ENCODE measurements at places on chromosomes 11 and 22.

GRCh38 chr22:48431536-48432315 lies 1395.9 kb downstream of the BRD1 start:
- no peak for DNase-seq

- no peak for DNase-seq
These were observed 66.5 kb upstream of the AMPD3 start for GRCh38 chr11:10388574-10388973.

DNA sequence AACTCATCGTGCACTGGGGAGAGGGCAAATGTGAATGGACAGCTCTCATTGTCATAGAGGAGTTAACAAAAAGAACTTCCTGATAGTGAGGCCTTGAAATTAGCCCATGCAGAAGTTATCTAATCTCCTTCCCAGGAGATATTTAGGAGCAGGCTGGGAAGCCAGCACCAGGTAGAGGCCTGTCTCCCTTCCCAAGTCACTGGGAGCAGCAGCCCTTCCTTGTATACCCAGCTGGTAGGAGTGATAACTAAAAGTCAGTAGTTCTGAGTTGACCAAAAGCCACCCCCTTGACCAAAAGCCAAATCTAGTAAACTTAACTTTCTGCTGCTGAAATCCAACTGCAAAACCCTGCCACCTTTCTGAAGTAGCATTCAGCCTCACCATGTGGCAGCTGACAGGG lies 1.4 kb upstream of the BACE1-AS start:
- DNase-seq: no peak

GRCh38 chr11:44277196-44278090 lies 32.5 kb downstream of the ALX4 start:
- DNase-seq: no peak

DNA sequence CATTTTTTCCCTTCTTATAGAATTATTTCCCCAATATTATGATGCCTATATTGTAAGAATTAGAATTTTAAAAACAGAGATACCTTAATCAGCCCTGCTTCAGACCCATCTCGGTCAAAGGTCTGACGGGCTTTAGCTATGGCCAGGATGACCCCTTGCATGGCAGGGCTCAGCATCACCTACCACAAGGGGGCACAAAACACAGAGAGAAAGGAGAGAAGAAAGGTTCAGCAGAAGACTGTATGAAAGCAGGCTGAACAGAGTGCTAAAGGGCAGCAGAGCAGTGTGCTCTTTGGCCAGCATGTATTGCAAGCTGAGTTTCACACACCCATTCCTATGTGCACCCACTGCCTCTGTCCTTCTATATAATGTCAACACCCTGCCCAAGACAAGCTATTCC lies 26.8 kb downstream of the CLDN25 start:
- no peak for DNase-seq

DNA sequence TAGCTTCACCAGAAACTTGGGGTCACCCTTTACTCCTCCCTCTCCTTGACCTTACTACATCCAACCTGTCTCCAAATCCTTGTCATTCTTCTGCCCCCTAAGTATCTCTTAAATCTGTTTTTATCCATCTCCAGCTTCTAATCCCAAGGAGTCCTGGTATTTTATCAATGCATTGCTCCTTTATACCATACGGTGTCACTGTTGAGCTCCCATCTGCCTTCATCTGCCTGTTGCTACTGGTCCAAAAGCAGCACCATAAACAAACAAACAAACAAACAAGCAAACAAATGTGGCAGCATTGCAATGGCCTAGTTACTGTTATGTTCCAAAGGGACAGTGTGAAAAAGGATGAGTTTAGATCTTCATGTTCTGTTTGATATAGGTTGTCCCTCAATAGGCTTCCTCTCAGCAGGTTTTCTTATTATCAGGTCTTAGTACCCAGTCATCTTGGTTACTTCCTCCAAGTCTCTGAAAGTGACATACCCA lies 34.2 kb downstream of the DNHD1 start:
- no peak for DNase-seq

DNA sequence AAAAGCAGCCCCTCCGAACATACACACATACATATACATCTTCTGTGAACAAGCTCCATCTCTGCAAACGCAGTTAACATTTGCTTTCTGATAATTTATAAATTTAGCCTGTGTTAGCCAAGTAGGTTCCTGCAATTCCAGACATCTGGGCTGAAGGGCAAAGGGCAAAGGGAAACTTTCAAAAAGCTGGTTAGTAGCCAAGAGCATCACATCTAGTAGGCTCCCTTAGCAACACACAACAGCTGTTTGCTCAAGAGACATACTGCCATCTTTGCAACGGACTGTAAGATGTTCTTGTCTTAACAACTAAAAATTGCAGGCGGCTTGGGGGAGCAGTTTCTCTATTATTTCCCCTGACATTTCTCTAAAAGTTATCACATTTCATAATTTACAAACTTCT lies 134.9 kb downstream of the RBFOX2 start:
- DNase-seq: no peak
